ENCODE measurements at places on chromosomes 2 and 18.

DNA sequence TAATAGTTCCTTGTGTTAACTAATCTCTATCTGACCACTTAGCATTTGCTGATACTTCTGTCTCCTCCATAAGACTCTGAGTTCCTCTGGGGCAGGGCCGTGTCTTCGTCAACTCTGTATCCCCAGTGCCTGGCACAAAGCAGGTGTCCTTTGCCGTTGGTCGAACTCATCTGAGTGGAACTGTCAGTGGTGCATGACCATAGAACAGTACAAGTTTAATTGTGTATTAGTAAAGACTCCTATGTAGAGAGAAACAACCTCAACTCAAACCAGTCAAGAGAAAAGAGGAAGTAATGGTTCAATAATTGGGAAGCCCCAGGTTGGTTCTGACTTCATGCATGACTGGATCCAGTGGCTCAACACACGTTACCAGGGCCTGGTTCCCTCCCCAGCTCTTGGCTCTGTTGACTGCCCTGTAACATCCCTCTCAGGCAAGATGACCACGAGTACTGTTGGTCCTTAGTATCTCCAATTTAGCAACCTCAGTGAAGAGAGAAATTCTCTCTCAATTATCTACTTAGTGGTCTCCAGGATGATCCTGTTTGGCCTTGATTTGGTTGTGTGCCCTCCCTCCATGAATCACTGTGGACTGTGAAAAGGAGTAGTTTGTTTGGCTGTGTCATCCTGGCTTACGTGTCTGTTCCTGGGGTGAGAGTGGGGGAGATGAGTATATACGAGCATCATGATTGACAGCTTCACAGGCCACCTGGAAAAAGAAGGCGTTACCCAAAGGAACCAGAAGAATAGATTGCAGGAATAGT lies 58.5 kb upstream of the MSH6 start:
- no peak for DNase-seq

- peak; percentile 52 for DNase-seq
These were observed 96.2 kb downstream of the CABLES1 start for GRCh38 chr18:23231340-23232021.

- no peak for DNase-seq
These were observed 36.5 kb upstream of the TNFRSF11A start for GRCh38 chr18:62288665-62289008.

DNA sequence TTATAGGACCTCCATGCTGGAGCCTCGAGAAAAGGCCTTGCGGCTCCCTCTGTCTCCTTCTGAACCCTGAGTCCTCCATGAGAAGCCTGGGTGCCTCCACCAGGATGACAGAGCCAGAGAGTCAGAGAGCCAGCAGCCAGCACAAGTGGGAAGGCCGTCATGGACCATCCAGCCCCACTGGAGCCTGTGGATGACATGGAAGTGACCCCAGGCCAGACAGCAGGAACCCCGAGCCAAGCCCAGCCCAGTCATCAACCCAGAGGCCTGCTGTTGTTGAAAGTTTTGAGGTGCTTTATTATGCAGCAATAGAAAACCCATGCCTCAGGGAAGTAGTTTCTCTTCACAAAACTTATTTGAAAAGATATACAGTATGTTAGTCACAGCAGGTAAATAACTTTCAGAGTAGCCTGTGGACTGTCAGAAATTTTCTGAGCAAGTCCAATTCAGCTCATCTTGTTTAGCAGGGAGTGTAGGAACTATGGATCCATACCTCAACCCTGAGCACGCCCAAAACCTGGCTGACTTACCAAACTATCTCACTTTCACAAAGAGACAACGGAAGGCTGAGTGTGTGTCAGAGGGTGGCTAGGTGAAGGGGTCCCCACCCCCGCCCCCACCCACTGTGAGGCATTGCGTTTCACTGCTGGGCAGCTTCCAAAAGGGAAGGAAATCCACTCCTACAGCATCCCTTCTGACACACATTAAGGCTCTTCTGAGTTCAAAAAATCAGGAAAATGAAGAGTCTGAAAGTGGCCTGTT lies 79.9 kb upstream of the NDUFV2 start:
- no peak for DNase-seq

GRCh38 chr2:68384485-68385107 lies 19.5 kb downstream of the PLEK start:
- DNase-seq, result no peak

GRCh38 chr2:57759131-57759530 lies 287.5 kb upstream of the VRK2 start:
- no peak for DNase-seq

DNA sequence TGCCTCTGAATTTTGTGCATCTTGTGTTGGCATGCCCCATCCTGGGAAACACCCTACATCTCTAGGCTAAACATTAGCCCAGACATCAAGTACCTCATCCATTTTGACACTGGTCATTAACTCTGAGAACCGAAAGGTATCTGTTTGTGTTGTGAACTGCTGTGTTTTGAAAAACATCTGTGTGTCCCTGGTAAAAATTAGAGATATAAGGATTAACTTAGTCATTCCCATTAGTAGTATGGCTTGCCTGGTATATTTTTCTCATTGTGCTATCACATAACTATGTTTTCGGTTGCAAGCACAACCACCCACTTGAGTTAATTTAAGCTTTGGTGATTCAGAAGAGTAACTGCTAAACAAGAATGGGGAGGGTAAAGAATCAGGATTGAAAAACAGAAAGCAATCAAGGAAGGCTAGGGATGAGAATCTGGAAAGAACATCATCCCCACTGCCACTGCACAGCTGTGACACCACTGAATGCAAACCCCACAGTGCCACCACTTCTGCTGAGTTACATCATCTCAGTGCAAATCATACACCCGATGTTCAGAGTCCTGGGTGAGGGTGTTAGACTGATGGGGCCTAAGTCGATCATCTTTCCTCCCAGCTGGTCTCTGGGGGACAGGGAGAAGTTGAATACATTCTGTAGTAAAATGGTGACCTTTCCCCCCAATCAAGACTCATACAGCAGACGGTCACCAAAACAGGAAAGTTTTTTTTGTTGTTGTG lies 234.0 kb downstream of the EPHA4 start:
- no peak for DNase-seq

GRCh38 chr18:76495006-76495370 lies at the start of gene ZNF516:
TSS of gene ZNF516 (minus strand) at chr18:76495242. CDS start at chr18:76443054, 52,188 bp downstream.
- DNase-seq, result no peak

- DNase-seq, result no peak
These were observed 88.1 kb downstream of the LRP1B start for GRCh38 chr2:142042536-142043199.

DNA sequence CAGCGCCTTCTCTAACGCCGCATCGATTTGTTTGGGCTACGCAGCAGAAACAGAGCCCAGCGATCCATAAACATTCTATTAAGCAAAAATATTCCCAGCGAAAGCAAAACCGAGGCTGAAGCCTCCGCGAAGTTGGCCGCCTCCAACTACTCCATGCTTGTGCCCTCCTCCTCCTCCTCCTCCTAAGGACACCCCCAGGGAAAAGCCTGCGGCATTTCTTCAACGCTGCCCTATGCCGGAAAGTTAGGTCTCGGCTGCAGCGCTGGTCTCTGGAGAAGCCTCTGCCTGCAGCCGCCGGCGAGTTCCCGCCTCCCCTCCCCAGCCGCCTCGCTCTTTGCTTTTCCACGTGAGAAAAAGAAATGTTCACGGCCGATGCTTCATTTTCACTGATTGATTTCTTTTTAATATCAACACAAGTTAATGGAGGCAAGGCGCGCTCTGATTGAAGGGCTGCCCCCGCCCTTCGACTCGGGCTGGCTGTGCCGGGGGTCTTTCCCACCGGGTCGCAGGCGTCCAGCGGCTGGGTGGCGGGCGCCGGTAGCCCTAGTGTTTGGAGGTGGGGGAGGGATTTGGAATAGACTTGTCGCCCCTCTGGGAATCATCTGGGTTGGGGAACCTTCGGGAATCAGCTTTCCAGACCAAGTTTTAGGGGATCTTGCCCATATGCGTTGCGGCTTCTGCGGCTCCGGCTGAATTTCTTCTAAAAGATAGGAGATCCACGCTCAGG lies 3.9 kb downstream of the NRP2 start:
- no peak for DNase-seq

All from stimulated activated CD4-positive, alpha-beta T cell treated with anti-CD3 and anti-CD28 coated beads, TNF-alpha, amount 100 ng/mL, for 48 hours (primary cell).